ENCODE measurements at places on chromosomes 5 and 9.

DNA sequence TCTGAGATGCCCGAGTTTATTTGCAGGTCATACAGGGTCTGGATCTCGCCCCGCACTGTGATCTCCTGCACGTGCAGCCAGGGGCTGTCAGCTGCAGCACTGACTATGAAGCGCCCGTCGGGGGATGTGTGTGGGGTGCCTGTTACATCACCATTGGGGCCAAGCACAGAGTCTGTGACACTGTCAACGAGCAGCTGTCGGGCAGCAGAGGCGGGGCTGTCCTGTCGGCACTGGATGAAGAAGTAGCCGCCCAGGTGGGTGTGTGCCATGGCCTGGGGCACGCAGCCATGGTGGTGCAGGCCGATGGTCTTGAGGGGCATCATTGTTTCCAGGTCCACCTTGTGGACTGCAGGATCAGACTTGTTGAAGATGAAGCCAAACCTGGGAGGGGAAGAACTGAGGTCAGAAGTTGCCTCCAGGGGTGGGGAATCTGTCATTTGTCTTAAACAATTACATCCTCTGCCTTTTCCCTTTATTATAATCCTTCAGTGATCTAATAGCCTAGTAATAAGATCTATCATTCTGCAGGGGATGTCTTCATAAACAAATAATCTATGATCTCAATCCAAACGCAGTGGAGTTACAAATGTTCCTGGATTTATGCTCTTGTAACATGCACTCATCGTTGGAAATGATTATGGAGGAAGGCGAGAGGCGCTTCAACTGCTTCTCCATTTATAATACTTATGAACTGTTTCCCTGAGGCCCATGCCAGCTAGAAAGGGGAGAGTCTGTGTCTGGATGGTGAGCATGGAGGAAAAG lies 147.8 kb downstream of the HSPA4 start:
- DNase-seq, result no peak

- no peak for DNase-seq
Observed at GRCh38 chr5:80865551-80865950, 94.6 kb upstream of the RASGRF2 start.

- no peak for DNase-seq
Observed at GRCh38 chr9:11257992-11258391, 645.2 kb upstream of the PTPRD start.

GRCh38 chr9:92385953-92386352 lies 18.4 kb downstream of the OGN start:
- DNase-seq, result no peak

- no peak for DNase-seq
Observed at GRCh38 chr9:80699511-80699998, 989.8 kb downstream of the TLE1 start.

GRCh38 chr9:90059436-90059835 lies 454.6 kb downstream of the GADD45G start:
- DNase-seq, result no peak

GRCh38 chr9:130624154-130624553 lies 40.2 kb upstream of the PRDM12 start:
- no peak for DNase-seq

DNA sequence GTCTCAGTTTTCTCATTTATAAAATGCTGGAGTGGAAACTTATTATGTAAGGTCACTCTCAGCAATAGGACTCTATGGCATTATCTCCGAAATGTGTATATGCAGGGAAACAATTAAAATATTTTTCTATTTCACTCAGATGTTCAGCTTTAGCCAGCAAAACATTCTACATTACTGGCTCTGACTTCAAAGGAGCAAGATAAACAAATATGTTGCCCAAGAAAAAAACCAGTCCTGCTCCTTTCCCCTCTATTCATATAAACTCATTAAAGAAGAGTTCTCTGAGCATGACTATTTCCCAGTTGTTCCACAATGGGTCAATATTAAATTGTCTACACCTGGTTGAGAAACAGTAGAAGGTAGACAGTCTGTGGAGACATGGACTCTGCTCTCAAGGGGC lies 155.0 kb downstream of the NPR3 start:
- no peak for DNase-seq

DNA sequence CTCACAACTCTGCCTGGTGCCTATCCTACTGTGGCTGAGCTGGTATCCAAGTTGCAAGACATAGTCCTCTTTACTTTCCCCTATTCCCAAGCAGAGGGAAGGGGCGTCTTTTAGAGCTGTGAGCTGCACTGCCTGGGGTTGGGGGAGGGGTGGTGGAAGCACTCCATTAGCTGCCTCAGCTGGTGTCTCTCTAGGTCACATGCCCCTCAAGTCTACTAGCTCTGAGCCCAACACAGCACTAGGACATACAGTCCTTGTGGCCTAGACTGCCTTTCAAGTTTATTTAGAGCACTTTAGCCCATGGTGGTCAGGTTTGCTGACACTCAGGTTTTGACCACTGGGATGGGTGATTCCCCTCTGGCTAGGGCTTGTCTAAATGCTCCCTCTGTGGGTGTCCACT lies 54.7 kb downstream of the SREK1 start:
- no peak for DNase-seq

GRCh38 chr9:113315231-113315630 lies 12.1 kb upstream of the RNF183 start:
- no peak for DNase-seq

GRCh38 chr5:168404365-168404764 lies 81.9 kb upstream of the RARS1 start:
- no peak for DNase-seq

Measured in stimulated activated CD8-positive, alpha-beta memory T cell treated with anti-CD3 and anti-CD28 coated beads, Interleukin-7, amount 100 ng/mL, for 24 hours (primary cell).